ENCODE measurements at places on chromosomes 1 and 21. TPM values are rescaled to one million over a fixed set of nuclear protein-coding genes. Genes with fewer than 3 reads are reported as not detected.

GRCh38 chr1:51863384-51863783 is 15.1 kb downstream of the NRDC start:
- peaks cover 7% of the 10 kb centered on the region for H3K4me1 ChIP-seq
- no peak overlapping the region for H3K4me3 ChIP-seq
- H3K27me3 ChIP-seq = no peaks in the 10 kb centered on the region
- no peak overlapping the region for H3K27ac ChIP-seq

DNA sequence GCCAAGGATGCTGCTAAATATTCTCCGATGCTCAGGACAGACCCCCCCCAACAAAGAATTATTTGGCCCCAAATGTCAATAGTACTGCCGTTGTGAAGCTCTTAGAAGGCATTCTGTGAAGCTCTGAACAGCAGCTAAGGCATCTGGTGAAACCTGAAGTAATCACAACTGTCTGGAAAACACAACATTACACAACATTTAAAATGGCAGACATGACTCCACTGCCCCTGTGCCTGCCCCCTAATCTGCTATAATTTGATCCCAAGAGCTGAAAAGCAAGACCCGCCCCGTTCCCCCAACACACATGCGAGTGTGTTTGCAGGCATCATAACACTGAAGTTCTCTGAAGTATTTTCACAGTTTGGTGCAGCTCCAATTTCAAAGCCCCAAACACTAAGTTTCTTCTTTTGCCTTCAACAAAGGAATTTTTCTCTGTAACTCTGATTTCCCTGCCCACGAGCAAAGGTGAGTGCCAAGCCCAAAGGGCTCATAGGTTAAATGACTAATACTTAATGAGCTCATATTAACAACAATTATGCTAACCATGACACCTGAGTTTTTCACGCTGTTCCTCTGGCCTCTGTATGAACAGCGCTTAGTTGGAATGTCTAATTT is 129.2 kb downstream of the CLIC6 start:
- H3K4me1 ChIP-seq = peaks cover 3% of the 10 kb centered on the region
- peaks cover 4% of the 10 kb centered on the region for H3K36me3 ChIP-seq
- H3K4me3 ChIP-seq = no peak overlapping the region
- no peaks in the 10 kb centered on the region for H3K27me3 ChIP-seq
- no peak for DNase-seq

GRCh38 chr1:10677491-10678391 is 118.7 kb downstream of the CASZ1 start:
- H3K27ac ChIP-seq = no peak overlapping the region
- H3K27me3 ChIP-seq = no peaks in the 10 kb centered on the region
- H3K4me1 ChIP-seq = peaks cover 10% of the 10 kb centered on the region
- no peak for DNase-seq

- no peak overlapping the region for H3K4me3 ChIP-seq
- no peaks in the 10 kb centered on the region for H3K4me1 ChIP-seq
- no peak overlapping the region for H3K27ac ChIP-seq
- H3K36me3 ChIP-seq = peaks cover 57% of the 10 kb centered on the region
Measured at GRCh38 chr1:220139966-220140365, 46.0 kb downstream of the IARS2 start.

DNA sequence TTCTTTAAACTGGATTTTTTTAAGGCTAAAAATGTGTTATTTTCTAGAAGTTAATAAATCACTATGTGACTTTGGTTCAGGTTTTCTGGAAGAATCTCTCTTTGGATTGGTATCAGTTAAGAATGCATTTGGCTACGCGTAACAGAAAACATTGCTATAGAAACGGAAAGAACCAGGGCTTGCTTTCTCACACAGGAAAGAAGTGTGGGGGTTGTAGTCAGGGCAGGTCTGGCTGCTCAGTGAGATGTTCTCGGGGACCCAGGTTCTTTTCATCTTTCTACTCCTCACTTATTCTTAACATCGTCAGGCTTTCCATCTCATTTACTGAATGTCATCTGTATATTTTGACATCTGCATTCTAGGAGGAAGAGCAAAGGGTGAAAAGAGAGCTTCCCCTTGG is 191.4 kb downstream of the ZBTB18 start:
- no peak overlapping the region for H3K4me3 ChIP-seq
- H3K36me3 ChIP-seq = no peaks in the 10 kb centered on the region
- H3K27me3 ChIP-seq = no peaks in the 10 kb centered on the region
- no peak for DNase-seq

The MRPS14 gene
- total RNA-seq = 14.4 TPM

The LCE1E gene
- total RNA-seq = not detected

The PDXK gene
- total RNA-seq = 100 TPM

The KPRP gene
- not detected for total RNA-seq

The ZBTB8B gene
- not detected for total RNA-seq

The GGPS1 gene
- 33.9 TPM for total RNA-seq
